ENCODE measurements at places on chromosomes 5 and 9.

GRCh38 chr5:82150559-82150958 is 127.6 kb downstream of the RPS23 start:
- peak; percentile 21 for DNase-seq

DNA sequence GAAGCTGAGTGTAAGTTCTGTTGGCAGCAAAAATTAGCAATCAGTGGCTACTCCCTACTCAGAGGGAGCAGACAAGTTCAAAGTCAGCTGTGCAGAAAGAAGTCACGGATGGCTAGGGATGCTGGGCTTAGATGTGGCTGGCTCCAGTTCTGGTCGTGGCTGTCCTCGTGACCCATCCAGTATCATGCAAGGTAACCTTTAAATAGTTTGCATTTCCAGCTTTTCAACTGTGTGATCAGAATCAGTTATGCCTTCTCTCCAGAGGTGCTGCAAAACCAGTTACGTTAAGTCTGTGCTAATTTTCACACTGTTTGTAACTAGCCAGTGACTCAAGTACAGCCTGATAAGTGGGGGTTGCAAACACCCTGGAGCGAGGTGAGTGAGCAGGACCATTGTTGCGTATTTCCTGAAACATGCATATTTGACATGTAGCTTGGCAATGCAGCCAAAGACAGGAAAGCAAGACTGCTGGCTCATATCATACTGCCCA is 302.4 kb downstream of the ATPSCKMT start:
- DNase-seq, result no peak

DNA sequence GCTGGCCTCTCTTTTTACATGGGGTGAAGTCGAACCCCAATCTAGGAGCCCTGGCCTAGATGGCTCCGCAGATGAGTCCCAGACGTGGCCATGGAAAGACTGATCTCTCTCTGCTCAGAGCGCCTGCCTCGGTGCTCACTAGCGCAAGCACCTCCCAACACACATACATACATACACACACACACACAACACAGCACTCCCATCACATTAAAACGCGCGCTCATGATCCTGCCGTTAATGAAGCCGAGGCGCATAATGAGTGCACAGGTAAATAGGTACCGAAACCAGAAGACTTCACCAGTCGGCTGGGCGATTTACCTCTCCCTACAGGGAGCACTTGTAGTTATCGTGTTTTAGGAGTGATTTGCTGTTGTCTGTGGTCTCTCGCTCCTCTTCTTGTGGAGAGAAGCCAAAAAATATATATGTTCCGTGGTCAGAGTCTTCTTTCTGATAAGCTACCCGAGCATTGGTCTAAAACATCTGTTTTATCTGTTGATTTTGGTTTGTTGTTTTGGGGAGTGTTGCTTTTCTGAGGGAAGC is 207.7 kb downstream of the MEF2C start:
- DNase-seq, result no peak

DNA sequence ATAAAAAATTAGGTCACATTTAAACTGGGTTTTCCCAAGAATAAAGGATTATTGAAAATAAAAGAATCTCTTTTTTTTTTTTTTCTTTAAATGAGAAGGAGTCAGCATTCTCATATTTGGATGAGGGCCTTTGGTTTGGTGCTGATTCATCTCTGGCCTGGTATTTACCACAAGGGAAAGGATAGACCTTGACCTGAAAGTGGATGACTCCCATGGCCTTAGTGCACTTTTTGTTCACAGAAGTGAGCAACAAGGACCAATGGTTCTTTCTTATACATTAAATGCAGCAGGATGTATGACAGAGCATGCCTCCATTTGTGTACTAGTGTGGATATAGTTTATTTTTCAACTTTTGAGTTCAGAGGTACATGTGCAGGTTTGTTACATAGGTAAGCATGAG is 6.9 kb downstream of the YTHDC2 start:
- DNase-seq, result peak; percentile 78

Data from LHCN-M2 (cell line).